ENCODE measurements at places on chromosomes 1 and 21. TPM values are rescaled to one million over a fixed set of nuclear protein-coding genes. Genes with fewer than 3 reads are reported as not detected.
A peak's percentile ranks its signal among the peaks of the same experiment; 100 is the strongest.

DNA sequence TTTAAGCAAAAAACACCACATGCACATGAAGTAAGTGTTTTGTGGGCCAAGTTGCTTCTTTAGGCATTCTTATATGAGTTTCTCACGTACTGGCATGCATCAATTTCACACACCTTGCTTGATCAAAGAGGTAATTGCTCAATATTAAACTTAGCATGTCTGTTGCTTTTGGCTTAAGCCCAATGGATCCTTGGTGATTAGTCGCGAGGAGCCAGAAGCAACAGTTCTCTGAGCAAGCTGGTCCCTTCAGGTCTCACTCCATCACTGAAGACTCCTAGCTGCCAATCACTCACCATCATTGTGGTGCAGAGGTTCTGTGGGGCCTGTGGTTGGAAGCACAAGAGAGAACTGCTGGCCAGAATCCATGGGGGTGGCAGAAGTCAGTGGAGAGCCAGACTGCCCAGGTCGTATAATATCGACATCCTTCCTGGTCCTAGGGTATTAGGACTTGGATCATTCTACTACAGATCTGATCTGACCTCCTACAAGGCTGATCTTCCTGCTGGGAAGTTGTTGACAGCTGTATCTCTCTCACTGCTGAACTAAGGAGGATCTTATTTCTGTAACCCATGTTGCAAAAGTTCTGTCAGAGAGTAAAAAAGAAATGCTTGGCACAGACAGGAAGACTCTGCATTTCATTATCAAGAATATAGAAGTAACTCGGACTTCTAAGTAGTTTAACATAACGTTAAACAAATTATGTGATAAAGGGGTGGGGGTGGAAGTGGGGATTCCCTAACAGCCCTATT lies 140.5 kb downstream of the NTPCR start:
- H3K27me3 ChIP-seq = no peaks in the 10 kb centered on the region
- H3K36me3 ChIP-seq = peaks cover 1% of the 10 kb centered on the region
- no peak for DNase-seq
- peaks cover 7% of the 10 kb centered on the region for H3K4me1 ChIP-seq
- no peak overlapping the region for H3K4me3 ChIP-seq
- no peak overlapping the region for H3K27ac ChIP-seq

DNA sequence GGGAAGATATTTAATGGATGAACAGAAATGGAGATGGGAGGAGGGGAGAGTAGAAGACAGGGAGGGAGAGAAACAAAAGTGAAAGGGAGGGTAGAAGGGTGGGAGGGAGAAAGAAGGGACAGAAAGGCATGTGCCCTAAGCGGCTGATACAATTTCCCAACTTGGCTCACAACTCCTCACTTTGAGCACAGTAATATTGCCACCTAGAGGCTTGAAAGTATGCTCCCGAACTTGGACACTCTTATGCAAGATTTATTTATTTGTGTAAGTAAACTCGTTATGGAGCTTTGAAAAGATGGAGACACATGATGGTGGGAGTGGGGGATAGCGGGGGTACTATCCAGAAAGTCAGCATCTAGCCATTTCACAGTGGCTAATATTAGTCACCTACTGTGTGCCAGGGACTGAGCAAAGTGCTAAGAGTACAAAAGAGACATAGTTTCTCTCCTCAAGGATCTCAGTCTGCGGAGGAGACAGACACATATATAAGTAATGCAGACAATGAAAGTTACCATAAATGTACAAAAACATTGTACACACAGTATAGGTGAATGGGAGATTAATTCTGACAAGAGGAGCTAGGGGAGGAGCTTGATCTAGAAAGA lies 189.7 kb downstream of the SEC16B start:
- H3K4me1 ChIP-seq = no peaks in the 10 kb centered on the region
- DNase-seq = no peak
- H3K27me3 ChIP-seq = no peaks in the 10 kb centered on the region
- no peak overlapping the region for H3K4me3 ChIP-seq

GRCh38 chr1:25874635-25875153 lies 814 bp downstream of the PAQR7 start:
- no peak for DNase-seq
- peak overlapping the region; percentile 85 for H3K4me3 ChIP-seq
- peak overlapping the region; percentile 12 for H3K27ac ChIP-seq
- H3K4me1 ChIP-seq = peaks cover 6% of the 10 kb centered on the region

GRCh38 chr1:81920245-81920740 lies 119.6 kb downstream of the ADGRL2 start:
- no peaks in the 10 kb centered on the region for H3K27me3 ChIP-seq
- no peak overlapping the region for H3K4me3 ChIP-seq
- no peak for DNase-seq

- H3K27ac ChIP-seq = no peak overlapping the region
- DNase-seq = no peak
- no peaks in the 10 kb centered on the region for H3K27me3 ChIP-seq
- no peak overlapping the region for H3K4me3 ChIP-seq
- H3K36me3 ChIP-seq = peaks cover 23% of the 10 kb centered on the region
These were observed 71.4 kb upstream of the ZNF326 start for GRCh38 chr1:89923517-89923916.

DNA sequence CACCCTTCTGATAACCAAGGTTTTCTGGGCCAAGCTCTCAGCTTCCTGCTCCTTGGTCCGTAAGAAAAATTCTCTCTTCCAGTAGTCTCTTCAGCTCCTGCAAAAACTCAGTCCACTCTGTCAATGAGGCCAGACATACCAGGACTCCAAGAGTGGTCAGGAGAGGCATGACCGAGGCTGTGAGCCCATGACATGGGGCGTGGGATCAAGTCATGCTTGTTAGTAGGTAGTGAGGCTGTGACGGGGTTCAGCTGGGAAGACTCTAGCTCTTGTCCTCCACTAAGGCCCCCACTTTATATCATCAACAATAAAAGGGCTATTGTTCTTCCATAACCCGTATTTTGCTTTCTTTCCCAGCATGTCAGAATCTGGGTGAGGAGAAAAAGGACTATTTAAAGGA lies 10.1 kb upstream of the HCRTR1 start:
- no peak overlapping the region for H3K4me3 ChIP-seq
- DNase-seq = no peak
- no peaks in the 10 kb centered on the region for H3K36me3 ChIP-seq
- peaks cover 14% of the 10 kb centered on the region for H3K27me3 ChIP-seq

DNA sequence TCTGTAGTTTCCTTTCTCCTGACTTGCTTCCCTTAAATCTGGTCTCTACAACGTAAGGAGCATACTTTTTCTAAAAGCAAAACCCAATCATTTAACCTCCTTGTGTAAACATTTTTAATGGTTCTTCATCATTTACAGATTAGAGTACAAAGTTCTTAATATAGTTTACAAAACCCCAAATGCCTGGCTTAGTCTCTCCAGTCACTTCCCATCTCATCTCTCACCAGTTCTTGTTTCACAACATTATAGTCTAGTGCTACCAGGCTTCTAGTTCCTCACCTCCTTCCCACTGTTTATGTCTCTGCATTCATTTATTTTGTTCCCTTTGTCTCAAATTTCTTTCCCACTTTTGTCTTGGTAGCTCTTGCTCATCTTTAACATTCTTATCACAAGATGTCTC lies 168.4 kb downstream of the FASLG start:
- no peak for DNase-seq
- peaks cover 41% of the 10 kb centered on the region for H3K27me3 ChIP-seq
- no peak overlapping the region for H3K27ac ChIP-seq
- no peak overlapping the region for H3K4me3 ChIP-seq

GRCh38 chr1:175088525-175088951 lies 20.9 kb downstream of the TNN start:
- no peak overlapping the region for H3K27ac ChIP-seq
- no peak for DNase-seq
- no peak overlapping the region for H3K4me3 ChIP-seq
- H3K4me1 ChIP-seq = no peaks in the 10 kb centered on the region

DNA sequence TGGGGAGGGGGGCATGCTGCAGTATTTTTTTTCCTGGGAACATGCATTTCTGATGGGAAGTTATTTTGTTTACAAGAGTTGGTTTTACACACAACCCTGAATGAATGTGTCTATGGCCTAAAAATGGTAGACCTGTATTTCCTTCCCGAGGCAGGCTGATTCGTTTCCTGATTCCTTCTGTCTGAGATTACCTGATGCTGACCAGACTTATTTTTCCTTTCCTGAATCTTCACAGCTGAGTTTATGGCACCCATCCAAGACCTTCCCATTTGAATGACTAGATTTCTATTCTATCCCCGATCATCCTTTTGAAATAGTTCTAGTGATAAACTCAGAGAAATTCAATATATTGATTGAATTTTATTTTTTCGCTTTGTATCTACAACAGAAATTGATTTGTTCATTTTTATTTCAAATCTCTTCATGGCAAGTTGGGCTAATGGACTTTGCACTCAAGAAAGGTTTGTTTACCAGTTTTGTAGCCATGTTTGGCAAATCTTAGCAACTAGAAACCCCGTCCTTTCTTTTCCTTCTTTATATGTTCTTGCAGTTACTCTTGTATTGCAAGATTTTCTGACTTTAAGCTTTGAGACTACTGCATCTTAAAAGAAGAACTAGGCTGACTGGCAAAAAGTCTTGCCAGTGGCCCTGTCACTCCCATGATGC lies 15.9 kb upstream of the PLEKHM2 start:
- no peak for DNase-seq
- no peaks in the 10 kb centered on the region for H3K27me3 ChIP-seq
- H3K27ac ChIP-seq = no peak overlapping the region
- peaks cover 6% of the 10 kb centered on the region for H3K36me3 ChIP-seq
- H3K4me1 ChIP-seq = no peaks in the 10 kb centered on the region

DNA sequence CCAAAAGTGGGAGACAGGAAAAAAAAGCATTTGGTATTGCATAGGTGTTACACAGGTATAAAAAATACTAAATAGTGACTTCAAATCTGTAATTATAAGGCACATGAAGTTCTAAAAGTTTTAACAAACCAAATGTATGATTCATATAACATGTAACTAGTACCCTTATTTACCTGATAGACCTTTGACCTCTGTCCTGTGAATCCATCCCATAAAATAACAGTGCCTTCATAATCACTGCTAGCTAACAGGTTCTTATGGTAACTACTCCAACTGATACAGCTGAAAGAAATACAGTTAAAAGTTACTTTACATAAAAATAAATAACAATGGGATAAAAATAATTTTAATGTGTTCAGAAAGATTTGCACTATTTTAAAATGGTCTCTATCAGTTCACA lies 163.5 kb downstream of the COP1 start:
- H3K36me3 ChIP-seq = peaks cover 32% of the 10 kb centered on the region
- no peaks in the 10 kb centered on the region for H3K27me3 ChIP-seq
- no peak overlapping the region for H3K27ac ChIP-seq
- peaks cover 13% of the 10 kb centered on the region for H3K4me1 ChIP-seq
- no peak for DNase-seq

- H3K27ac ChIP-seq = no peak overlapping the region
- no peaks in the 10 kb centered on the region for H3K36me3 ChIP-seq
- no peaks in the 10 kb centered on the region for H3K27me3 ChIP-seq
- no peak overlapping the region for H3K4me3 ChIP-seq
These were observed 6.6 kb upstream of the FMO3 start for GRCh38 chr1:171084091-171084490.

DNA sequence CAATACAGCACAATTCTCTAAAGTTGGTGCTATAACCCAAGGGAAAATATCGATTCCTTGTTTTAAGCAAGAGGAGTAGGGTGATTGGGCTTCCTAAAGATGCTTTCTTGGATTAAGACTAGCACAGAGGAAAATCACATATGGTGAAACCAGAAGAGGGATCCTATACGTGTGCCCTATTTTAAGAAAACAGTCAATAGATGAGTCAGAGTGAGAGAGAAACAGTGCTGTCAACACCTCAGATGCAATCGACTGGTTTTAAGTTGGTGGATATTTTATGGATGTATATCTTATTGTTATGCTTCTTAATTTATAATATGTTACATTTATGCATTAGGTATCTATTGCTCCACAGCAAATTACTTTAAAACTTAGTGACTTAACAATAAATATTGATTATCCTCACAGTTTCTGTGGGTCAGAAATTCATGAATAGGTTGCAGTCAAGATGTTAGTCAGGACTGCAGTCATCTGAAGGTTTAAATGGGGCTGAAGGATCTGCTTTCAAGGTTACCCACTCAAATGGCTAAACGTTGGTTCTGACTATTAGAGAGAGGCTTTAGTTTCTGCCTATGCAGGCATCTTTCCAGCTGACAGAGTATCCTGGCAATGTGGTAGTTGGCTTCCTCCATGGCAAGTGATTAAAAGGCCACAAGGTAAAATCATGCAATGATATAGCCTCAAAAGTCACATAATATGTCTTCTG lies 61.6 kb upstream of the DEPDC1 start:
- H3K27ac ChIP-seq = no peak overlapping the region
- H3K4me1 ChIP-seq = no peaks in the 10 kb centered on the region
- DNase-seq = no peak
- H3K36me3 ChIP-seq = no peaks in the 10 kb centered on the region
- H3K4me3 ChIP-seq = no peak overlapping the region

DNA sequence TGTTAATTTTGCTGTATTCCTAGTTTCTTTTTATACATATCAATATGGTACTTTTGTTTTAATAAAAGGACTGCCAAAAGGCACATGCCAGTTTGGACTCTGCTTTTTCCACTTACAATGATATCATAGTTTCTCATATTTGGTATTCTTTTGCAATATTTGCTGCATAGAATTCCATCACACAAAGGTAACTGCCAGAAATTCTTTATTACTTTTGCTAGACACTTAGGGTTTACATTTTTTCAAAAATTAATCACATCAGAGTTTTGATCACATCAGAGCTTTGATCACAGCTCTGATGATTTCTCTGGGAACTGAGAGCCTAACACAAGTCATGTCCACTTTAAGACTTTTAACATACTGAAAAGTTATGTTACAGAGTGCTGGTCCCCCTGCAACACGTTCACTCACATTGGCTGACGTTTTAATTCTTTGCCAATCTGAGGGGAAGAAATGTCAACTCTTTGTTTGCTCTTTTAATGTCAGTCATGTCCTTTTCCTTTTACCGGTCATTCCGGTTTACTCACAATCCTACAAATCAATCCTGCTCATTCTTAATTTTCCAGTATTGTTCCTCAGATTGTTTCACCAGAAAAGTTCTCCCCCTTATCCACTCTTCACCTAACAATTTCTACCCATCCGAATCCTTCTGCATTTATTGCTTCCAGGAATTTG lies 1.1 kb upstream of the CD46 start:
- H3K4me1 ChIP-seq = peaks cover 49% of the 10 kb centered on the region
- peak overlapping the region; percentile 95 for H3K4me3 ChIP-seq
- no peaks in the 10 kb centered on the region for H3K27me3 ChIP-seq
- peaks cover 3% of the 10 kb centered on the region for H3K36me3 ChIP-seq

GRCh38 chr1:15026117-15026489 lies 127.4 kb upstream of the TMEM51 start:
- no peaks in the 10 kb centered on the region for H3K4me1 ChIP-seq
- no peak for DNase-seq
- H3K27me3 ChIP-seq = no peaks in the 10 kb centered on the region
- H3K36me3 ChIP-seq = no peaks in the 10 kb centered on the region

CFAP141 gene
- not detected for total RNA-seq

EIF3I gene
- total RNA-seq = 293 TPM

RAP1GAP gene
- 0.46 TPM for total RNA-seq

VWA1 gene
- 4.7 TPM for total RNA-seq

XCL1 gene
- total RNA-seq = 75.2 TPM

HLX gene
- 8.2 TPM for total RNA-seq

CTSS gene
- 42.0 TPM for total RNA-seq

KCNJ9 gene
- total RNA-seq = not detected

CHI3L1 gene
- total RNA-seq = not detected

CCNL2 gene
- 124 TPM for total RNA-seq

BTG3 gene
- total RNA-seq = 58.3 TPM

All from activated T-helper 2 cell treated with anti-CD3 and anti-CD28 coated beads, Interferon-gamma antibody, Interleukin-2, Interleukin-4, amounts not matched to agents 10 μg/mL and 5 μg/mL and 100 μg/mL, durations not matched to agents 14 hours and 24 hours and 36 hours (primary cell).